ENCODE measurements at places on chromosomes 6 and 20. TPM values are rescaled to one million over a fixed set of nuclear protein-coding genes. Genes with fewer than 3 reads are reported as not detected.

FILIP1 gene
- total RNA-seq, result 21.7 TPM

ZSWIM3 gene
- total RNA-seq, result 6.2 TPM

BPIFB4 gene
- total RNA-seq, result not detected

GRM1 gene
- 0.05 TPM for total RNA-seq

PRPH2 gene
- total RNA-seq, result 0.15 TPM

NAA20 gene
- 39.4 TPM for total RNA-seq

SLC22A23 gene
- total RNA-seq, result 15.6 TPM

PKHD1 gene
- total RNA-seq, result 0.53 TPM

RBM24 gene
- 5.5 TPM for total RNA-seq

HUS1B gene
- 0.99 TPM for total RNA-seq

STK38 gene
- total RNA-seq, result 27.0 TPM

C20orf202 gene
- not detected for total RNA-seq
